Peyer's patch (tissue), 4 donors: ENCODE measurements at places on chromosomes 16 and 17.

DNA sequence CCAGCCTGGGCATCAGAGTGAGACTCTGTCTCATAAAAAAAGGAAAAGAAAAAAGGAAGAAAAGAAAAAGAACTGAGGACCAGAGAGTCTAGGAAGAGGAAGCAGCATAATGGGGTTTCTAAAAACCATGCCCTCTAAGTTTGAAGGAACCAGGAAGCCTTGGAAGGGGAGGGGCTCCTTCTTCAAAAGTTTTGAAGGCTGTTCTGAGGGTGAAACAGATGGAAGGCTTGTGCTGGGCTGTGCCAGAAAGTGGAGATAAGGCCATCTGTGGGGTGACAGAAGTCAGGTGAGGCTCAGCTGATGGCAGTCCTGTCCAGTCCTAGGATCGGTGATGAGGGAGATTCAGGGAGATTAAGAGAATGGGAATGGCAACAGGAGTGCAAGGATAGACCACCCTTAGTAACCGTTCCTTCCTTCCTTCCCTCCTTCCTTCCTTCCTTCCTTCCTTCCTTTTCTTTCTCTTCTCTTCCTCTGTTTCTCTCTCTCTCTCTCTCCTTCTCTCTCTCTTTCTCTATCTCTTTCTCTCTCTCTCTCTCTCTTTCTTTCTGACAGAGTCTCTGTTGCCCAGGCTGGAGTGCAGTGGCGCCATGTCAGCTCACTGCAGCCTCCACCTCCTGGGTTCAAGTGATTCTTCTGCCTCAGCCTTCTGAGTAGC is 182.6 kb downstream of the NTN1 start:
- no peak for DNase-seq

DNA sequence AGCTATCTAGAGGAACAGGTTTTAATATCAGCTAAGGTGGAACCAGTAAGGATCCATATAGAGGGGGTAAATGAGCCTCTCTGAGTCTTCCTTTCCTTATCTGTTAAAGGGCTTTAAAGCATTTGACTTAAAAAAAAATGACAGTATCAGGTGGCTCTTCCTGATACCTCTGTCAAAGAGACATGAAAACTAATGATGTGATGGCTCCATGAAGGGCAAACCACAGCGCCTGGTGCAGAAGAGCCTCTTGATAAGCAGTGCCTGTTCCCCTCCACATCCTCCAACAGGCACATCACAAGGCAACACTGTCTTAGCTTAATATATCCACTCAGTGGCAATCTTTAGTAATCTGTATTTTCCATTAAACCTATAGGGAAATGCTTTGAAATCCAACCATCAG is 68.9 kb downstream of the USP31 start:
- DNase-seq: no peak

DNA sequence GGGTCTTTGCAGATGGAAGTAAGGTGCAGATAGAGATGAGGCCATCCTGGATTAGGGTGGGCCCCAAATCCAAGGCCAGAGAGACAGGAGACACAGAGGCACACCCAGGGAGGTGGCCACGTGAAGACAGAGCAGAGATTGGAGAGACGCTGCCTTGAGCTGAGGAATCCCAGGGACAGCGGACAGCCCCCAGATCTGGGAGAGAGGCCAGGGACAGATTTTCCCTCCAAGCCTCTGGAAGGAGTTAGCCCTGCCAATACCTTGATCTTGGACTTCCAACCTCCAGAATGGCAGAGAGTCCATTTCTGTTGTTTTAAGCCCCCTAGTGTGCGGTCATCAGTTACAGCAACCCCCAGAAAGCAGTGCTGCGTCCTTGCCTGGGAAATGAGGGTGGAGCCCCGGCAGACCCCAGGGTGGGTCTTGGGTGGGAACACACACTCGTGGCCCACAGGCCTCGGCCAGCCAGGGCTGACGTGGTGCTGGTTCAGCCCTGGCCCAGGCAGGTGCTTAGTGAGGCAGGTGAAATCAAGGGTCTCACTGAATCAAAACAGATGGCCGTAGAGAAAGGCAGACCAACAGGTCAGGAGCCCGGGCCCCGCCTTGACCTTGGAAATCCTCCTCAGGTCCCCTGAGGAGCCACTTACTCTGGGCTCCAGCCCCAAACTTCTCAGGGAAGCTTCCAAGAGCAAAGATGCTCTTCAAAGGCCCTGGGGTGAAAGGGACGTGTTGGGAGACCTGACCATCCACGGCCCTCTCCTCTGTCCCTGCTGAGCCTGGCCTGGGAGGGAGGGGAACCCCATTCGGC is 169.3 kb downstream of the RBFOX3 start:
- no peak for DNase-seq

DNA sequence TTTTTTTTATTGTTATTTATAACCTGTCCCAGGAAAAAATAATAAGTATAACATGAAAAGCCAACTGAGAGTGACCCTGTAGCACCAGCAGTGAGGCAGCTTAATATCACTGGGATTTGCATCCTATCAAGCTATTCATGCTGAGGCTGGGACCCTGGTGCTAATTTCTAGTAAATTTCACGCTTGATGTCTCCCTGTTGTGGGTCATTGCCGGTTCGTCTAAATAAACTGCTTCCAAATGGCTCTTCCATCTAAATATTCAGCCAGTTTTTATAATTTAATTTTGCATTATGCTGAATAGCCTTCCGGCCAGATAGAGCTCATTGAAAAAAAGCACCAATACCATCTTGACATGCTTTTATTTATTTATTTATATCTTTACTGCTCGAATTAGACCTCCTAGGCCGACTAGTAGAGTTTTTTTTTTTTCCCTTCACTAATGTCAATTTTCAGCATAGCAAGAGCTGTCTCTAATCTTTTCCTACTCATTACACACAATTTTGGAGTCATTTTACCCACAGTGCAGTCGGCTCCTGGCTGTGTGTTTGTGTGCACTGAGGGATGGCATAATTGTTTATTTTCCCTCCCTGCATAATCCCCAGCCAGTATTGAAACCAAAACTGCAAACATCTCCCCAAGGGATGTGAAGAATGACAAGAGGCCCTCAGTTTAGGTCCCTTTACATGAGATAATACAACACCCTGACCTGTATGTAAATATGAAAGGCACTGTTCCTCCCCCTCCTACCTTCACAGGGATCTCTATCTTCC is 168.8 kb downstream of the AATF start:
- no peak for DNase-seq

- no peak for DNase-seq
Observed at GRCh38 chr16:22633799-22634198, 123.1 kb downstream of the NPIPB5 start.

DNA sequence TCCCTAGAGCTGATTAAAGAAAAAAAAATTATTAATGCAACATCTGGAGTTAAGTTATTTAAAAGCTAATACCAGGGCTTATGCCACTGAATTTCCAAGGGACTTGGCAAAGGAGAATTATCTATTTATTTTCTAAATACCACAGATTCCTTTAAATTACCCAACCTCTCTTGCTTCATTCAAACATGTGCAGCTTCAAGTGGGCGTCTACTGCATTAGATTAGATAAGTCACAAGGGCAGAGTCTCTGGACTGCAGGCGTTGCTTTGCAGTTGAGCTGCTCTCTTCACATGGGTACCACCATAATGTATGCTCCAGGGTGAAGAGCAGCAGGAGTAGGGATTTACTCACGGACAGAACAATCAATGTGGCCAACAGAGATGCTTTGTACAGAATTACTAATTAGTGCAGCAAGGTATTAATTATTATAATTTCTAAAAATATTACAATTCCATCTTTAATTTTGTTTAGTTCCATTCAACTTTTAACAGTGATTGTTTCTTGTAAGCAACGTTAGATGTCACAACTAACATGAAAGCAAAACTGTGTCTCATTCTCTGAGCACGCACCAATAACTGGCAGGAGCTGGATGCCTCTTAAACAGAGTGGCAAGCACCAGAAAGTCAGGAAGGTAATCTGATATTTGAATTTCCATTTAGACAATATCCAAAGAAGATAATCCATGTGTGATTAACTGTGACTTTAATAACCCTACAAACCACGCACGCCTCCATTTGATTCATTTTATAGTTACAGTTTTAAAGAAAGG is 214.2 kb downstream of the STX8 start:
- DNase-seq: no peak

DNA sequence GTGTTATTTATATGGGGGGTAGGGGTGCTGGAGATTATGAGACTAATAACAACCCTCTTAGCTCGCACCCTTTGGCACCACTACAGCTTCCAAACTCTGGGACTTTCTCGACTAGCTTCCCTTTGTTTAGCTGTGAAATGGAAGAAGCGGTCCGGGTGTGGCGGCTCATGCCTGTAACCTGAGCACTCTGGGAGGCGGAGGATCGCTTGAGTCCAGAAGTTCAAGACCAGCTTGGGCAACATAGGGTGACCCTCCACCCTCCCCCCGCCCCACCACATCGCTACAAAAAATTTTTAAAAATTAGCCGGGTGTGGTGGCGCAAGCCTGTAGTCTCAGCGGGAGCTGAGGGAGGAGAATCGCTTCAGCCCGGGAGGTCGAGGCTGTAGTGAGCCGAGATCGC is 814 bp upstream of the CDH3 start:
- no peak for DNase-seq

DNA sequence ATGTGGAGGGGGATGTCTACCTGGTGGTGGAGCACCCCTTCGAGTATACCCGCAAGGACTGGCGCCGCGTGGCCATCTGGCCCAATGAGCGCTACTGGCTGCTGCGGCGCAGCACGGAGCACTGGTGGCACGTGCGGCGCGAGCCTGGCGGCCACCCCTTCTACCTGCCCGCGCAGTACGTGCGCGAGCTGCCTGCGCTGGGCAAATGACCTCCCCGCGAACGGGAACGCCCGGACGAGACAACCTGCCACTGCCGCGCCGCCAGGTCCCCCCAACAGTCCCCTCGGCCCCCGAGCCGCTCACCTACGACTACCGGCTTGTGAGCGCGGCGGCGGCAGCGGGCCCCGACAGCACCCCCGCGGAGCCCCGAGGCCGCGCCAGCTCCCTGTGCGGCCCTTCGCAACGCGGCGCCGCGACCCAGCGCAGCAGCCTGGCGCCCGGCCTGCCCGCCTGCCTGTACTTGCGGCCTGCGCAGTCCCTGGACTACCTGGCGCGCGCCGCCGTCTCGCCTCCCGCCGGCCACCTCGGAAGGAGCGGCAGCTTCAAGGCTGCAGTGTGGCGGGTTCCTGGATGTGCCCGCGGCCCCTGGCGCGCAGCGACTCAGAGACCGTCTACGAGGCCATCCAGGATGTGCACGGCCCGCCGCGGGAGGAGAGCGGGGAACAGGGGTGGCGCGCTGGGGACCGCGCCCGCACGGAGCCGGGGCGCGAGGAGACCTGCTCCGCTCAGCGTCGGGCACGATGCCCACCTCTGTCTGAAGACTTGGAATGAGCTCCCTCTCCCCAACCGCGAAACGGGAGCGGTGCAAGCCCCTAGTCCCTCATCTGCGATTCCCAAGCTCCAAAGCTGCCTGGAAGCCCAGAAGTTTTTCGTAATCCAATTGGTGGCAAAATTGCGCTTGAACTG is 48.7 kb upstream of the AMZ2 start:
- no peak for DNase-seq

GRCh38 chr17:66514227-66514806 is 211.9 kb downstream of the PRKCA start:
- no peak for DNase-seq

- no peak for DNase-seq
Observed at GRCh38 chr16:35195173-35195863, 1735.9 kb downstream of the TP53TG3F start.

GRCh38 chr16:28875134-28876018 is 2.9 kb upstream of the ATP2A1 start:
- DNase-seq: no peak

- no peak for DNase-seq
Observed at GRCh38 chr16:13047276-13047675, 145.9 kb downstream of the SHISA9 start.
